ENCODE measurements at places on chromosomes 6 and 20.

GRCh38 chr6:27176096-27176495, 71.4 kb upstream of the PRSS16 start:
- no peak for DNase-seq

DNA sequence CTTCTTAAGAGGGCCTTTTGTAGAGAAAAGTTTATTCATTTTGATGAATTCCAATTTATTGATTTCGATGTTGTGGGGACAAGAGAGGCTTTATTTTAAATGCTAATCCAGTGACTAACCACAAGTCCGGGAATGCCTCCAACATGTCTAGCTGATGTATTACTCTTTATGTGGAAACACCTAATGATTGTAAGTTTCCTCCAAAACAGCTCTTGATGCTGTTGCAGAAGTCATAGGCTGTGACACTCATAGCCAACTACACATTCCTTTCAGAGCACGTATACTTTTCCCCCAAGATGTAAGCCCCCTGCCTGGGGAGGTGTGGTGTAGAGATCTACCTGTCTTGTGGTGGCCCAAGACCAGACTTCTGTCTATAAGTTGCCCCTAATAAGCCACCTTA, 61.3 kb upstream of the RNF24 start:
- peak; percentile 93 for DNase-seq

GRCh38 chr20:22339946-22340345, 244.4 kb downstream of the FOXA2 start:
- DNase-seq, result no peak

DNA sequence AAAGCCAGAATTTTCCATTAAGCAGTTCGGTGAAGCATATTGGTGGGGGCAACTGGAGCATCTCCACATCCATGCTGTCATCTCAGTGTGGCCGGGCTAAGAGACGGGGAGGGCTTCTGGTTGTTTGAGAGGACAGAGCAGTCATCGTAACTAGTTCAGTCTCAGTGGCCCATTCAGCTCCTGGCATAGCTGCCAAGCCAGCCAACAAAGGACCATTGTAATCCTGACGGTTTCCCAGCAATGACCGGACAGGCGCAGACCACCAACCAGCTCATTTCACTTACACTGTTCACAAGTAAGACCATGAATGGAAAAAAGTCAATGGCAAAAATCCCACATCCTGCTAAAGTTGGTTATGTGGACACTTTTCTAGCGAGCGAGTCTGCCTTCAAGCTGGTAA, 14.9 kb upstream of the HDDC2 start:
- DNase-seq, result no peak

- no peak for DNase-seq
Measured at GRCh38 chr6:11346516-11346915, 114.0 kb upstream of the NEDD9 start.

- no peak for DNase-seq
Measured at GRCh38 chr20:11443382-11444119, 474.1 kb upstream of the BTBD3 start.
